ENCODE measurements at places on chromosomes 2 and 18.

DNA sequence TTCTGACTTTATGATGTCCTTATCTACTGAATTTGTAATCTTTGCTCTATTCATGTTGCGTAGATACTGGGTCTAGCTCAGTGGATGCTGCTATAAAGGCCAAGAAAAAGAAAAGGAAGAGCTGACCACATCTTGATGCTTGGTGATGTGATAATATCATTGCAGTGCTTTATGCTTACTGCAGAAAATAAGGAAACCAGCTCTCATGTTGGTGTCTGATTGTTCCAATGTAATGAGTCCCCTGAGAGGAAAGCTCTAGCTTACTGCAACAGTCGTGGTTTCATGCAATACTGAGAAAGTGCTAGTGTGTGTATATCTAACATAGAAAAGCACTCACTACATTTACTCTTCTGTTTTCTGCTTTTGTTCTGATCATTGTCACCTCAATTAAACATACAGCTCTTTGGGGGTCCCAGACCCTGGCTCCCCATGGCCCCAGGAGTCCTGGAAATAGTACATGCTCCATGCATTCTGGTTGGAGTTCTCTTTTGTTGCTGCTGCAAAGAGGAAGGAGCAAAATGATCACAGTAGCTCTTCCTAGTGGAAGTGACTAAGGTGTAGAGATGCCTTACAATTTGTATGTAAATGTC, 338.8 kb downstream of the CYRIA start:
- no peak for DNase-seq

DNA sequence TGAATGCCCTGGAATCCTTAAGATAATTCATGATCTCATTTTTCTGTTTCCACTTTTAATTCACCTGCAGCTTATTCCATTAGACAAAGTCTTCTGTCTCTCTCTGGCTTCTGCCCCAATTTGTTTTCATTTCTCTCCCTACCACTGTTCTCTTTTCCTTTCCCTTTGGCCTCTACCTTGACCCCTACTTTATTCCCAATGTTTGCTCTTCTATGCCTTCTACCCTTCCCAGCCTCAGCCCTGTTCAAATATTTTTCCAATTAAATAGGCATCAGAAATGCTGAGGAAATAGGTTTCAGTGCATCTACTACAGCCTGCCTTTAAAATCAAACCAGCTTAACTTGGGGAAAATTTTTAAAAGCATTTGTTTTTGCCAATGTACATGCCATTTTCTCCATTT, 443.7 kb upstream of the CWC22 start:
- DNase-seq: no peak

DNA sequence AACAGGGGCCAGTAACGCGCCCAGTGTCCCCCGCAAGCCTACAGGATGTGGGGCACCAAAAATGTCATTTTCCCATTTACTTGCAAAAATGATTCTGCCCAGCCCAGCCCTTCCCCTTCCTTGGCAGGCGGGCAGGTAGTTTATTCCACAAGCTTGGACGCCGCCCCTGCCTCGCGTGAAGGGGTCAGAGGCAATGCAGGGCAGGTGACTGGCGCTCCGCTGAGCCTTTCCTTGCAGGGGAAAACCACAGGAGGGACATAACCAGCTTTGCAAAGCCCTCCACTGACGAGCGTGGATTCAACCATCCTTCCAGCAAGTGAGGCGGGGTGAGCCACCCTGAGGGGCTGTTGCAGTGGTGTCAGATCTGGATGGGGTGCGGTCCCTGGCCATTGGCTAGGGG, 5.3 kb downstream of the MAB21L4 start:
- no peak for DNase-seq

- no peak for DNase-seq
Observed at GRCh38 chr2:183011743-183012142, 26.5 kb downstream of the NCKAP1 start.

GRCh38 chr18:36867056-36867455, 38.1 kb downstream of the KIAA1328 start:
- DNase-seq: no peak

DNA sequence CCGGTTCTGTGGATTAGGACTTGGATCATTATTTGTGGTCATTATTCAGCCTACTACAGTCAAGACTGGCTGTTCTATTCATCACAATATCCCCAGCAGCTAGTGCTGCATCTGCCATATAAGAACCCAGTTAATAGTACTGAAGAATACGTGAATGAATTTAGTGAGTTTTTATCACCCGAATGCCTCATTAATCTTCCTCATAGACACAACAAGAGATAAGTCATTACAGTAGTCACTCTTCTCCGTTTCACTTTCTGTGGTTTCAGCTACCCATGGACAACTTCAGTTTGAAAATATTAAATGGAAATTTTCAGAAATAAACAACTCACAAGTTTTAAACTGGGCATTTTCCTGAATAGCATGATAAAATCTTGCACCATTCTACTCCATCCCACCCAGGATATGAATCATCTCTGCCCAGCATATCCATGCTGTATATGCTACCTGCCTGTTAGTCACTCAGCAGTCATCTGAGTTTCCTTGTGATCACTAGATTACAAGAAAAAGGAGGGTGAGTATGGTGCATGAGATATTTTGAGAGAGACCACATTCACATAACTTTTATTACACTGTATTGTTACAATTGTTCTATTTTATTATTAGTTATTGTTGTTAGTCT, 363.7 kb upstream of the CHAC2 start:
- no peak for DNase-seq

All from cerebellar nuclear complex (tissue), 1 donor.